ENCODE measurements at places on chromosomes 3 and 15.

- no peak for DNase-seq
Measured at GRCh38 chr3:21292971-21293370, 458.0 kb downstream of the ZNF385D start.

DNA sequence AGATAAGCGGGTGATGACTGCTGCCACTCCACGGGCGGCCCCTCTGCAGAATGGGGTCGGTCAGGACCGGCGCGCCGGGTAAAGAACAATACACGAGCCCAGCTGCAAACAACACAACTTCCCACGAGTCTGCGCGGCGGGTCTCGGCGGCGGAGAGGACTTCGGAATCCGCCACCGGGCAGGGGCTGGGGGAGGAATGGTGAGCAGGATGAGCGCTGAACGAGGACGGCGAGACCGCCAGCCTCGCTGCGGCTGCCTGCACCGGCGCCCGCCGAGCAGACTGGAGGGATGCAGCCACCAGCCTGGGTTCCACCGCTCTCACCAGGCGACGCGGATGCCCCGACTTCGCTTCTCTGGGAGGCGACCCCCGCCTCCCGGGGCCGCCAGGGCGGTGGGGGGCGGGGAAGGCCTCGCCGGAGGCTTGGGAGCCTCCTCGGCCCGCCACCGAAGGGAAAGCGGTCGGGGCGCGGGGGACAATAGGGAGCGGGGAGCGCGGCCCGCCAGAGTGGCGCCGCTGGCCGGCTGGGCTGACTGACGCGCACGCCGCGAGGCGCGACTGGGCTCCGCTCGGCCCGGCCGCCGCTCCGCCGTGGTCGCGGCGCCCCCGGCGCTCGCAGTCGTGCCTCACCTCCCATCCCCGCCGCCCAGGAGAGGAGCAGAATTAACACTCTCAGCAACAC is 515 bp downstream of the ADAM10 start:
- no peak for DNase-seq

GRCh38 chr3:58391156-58391865 is 42.3 kb downstream of the PDHB start:
- no peak for DNase-seq

- no peak for DNase-seq
Measured at GRCh38 chr15:37586976-37587375, 347.5 kb upstream of the TMCO5A start.

GRCh38 chr15:58669108-58669507 is 80.4 kb downstream of the ADAM10 start:
- DNase-seq, result no peak

DNA sequence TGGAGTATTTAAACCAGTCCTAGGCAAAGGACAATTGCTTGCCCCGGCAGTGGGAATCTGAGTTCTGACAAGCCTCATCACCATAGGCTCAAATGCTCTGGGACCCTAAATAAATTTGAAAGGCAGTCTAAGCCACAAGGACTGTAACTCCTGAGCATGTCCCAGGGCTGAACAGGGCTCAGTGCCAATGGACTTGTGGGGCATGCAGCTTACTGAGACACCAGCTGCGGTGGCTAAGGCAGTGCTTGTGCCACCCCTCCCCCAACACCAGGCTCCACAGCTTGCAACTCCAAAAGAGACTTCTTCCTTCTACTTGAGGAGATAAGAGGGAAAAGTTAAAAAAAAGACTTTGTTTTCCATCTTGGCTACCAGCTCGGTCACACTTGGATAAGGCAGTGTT is 289.7 kb upstream of the DCBLD2 start:
- no peak for DNase-seq

GRCh38 chr3:138043266-138044029 is 33.5 kb downstream of the CLDN18 start:
- DNase-seq, result no peak

- DNase-seq, result no peak
Measured at GRCh38 chr3:152609891-152610290, 225.0 kb upstream of the P2RY1 start.

DNA sequence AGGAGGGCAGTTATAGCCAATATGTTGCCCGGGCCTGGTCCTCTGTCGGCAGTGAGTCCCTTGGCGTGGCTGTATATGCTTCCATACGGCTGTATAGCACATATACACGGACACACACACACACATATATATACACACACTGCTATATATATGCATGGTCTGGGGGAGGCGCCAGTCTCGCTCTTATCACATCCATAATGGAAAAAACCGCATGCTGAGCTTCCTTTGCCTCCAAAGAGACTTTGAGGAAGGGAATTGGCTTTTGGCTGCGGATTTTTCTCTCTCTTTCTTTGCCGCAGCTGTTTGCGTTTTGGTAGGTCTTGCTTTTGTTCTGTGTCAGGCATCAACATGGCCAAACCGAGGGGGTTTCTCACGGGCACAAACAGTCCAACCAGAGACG is 11.3 kb upstream of the TMEM115 start:
- DNase-seq, result no peak

DNA sequence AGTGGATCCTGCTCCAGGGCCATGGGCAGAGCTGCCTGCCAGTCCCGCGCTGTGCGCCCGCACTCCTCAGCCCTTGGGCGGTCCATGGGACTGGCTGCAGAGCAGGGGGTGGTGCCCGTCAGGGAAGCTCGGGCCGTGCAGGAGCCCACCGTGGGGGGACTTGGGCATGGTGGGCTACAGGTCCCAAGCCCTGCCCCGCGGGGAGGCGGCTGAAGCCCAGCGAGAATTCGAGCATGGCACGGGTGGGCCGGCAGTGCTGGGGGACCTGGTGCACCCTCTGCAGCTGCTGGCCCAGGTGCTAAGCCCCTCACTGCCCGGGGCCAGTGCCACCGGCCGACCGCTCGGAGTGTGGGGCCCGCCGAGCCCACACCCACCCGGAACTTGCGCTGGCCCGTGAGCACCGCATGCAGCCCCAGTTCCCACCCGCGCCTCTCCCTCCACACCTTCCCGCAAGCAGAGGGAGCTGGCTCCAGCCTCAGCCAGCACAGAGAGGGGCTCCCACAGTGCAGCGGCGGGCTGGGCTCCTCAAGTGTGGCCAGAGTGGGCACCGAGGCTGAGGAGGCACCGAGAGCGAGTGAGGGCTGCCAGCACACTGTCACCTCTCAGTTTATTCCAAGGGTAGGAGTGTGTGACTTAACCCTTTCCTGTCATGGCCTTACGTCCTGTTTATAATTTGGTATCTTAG is 129.3 kb downstream of the TMEM108 start:
- no peak for DNase-seq

GRCh38 chr3:9208605-9209152 is 40.8 kb downstream of the SRGAP3 start:
- no peak for DNase-seq

GRCh38 chr15:35078221-35078915 is 6.7 kb downstream of the NANOGP8 start:
- DNase-seq, result peak; percentile 0

DNA sequence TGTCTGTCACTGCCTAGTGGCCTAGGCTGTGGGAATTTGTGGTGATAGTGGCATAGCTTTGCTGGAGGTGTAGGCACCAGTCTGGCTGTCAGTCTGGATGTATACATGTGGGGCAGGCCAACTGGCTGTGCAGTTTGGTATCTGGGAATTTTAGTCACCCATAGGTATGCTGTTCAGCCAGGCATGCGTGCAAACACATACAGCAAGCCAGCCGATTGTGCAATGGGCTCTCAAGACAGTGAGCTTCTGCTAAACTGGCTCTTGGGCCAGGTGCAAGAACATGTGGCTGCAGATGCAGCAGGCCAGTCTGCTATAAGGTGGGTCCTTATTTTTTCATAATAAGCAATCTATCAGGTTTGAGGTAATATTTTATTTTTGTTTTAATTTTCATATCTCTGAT is 87.1 kb upstream of the PLSCR5 start:
- no peak for DNase-seq

GRCh38 chr15:32956006-32956405 is 238.2 kb downstream of the GREM1 start:
- DNase-seq, result no peak

GRCh38 chr15:59237119-59237855 is 30.6 kb downstream of the LDHAL6B start:
- no peak for DNase-seq

DNA sequence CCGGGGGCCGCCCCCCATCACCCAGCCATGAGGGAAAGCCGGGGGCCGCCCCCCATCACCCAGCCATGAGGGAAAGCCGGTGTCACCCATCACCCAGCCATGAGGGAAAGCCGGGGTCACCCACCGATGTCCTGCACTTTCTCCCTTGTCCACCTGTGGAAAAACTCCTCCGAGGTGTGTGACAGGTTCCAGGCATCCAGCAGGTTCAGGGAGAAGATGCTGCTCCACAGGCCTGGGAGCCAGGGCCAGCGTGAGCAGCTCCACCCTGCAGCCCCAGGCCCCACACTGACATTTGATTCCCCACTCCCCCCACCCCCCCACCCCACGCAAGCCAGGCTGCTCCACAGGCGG is 15.5 kb upstream of the EHD4 start:
- no peak for DNase-seq

DNA sequence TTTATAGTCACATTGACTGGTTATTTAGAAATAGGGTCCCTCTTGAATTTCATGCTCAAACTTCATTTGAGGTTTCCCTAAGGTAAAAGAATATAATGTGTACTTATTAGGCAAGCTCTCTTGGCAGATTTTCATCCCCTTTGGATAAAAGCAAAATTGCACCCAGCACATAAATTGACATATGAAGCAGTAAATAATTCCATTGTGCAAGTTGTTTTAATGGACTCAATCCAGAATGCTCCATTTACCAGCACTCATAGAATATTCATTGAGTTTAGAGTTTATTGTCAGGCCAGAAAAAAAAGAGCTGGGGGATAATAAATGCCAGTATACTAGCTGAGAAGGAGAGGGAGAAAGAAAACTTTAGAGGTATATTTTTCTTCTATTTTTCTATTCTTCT is 136.8 kb downstream of the TPRG1 start:
- no peak for DNase-seq

GRCh38 chr3:187918081-187918644 is 172.9 kb upstream of the BCL6 start:
- DNase-seq, result no peak

- DNase-seq, result no peak
Measured at GRCh38 chr15:40108061-40108854, 421 bp downstream of the BMF start.

DNA sequence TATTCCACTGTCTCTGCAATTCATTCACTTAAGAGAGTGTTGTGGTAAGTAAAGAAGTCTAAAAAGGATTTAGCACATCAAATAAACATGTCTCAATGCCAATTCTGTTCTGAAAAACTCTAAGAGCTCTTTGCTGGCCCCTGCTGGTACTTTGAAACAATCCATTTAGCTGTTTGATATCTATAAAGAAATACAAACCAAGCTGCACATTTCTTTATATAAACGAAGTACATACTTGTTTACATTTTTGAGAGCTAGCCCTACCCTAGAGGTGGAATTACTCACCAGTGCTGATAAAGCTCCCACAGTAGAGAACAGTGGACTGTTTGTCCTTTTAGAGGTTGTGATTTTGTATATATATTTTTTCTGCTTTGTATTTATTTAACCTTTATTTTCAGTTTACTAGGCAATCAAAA is 75.5 kb downstream of the NEDD4 start:
- DNase-seq, result no peak

DNA sequence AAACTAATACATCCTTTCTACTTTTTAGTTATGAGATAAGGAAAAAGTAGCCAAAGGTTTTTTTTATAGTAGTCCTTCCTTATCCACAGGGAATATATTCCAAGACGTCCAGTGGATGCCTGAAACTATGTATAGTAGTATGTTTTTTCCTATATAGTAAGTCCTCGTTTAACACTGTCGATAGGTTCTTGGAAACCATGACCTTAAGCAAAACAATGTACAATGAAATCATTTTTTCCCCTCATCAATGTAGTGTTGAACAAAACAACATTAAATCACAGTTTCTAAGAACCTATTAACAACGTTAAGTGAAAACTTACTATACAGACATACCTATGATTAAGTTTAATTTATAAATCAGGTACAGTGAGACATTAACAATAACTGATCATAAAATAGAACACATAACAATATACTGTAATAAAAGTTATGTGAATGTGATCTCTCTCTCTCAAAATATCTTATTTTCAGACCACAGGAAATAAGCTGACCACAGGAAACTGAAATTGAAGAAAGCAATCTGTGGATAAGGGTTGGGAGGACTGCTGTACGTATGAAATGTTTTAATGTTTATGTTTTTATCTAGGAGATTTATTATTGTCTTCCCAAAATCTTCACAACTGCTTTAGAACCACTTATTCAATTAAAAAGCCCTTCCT is 20.6 kb downstream of the COPS2 start:
- DNase-seq, result no peak

DNA sequence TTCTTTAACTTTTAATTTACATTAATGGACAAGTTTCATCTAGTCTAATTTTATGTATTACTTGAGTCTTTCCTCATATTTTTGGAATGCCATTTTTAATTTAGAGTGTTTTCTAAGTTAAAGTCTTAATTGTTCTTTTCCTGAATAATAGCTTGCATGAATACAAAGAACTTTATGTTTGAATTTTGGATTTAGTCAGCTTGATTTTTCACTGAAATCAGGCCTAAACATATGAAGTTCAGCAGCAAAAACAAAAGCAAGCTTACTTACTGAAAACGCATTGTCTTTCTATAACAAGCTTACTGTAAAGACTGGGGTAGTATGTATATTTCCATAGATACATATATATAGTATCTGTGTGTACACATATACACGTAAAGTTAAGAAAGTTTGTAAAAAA is 126.0 kb downstream of the ZBTB20 start:
- no peak for DNase-seq

DNA sequence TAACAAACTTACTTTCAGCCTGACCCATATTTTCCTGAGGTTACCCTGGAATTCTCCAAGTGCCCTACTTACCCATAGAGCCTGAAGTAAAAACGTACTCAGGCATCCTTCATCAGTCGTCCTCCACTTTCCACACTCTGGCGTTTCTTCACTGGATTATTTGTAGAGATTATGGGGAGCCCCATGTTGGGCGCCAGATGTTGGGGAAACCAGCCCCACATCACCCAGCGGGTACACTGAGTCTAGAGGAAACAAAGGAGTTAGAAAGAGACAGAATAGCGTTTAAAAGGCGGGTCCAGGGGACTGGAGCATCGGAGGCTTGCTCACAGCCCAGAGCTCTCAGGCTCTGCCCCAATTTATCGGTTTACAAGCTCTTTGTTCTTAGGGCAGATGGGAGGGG is 9.7 kb upstream of the SLC28A2 start:
- no peak for DNase-seq

GRCh38 chr3:107236655-107237337 is 140.4 kb upstream of the CCDC54 start:
- DNase-seq, result no peak

DNA sequence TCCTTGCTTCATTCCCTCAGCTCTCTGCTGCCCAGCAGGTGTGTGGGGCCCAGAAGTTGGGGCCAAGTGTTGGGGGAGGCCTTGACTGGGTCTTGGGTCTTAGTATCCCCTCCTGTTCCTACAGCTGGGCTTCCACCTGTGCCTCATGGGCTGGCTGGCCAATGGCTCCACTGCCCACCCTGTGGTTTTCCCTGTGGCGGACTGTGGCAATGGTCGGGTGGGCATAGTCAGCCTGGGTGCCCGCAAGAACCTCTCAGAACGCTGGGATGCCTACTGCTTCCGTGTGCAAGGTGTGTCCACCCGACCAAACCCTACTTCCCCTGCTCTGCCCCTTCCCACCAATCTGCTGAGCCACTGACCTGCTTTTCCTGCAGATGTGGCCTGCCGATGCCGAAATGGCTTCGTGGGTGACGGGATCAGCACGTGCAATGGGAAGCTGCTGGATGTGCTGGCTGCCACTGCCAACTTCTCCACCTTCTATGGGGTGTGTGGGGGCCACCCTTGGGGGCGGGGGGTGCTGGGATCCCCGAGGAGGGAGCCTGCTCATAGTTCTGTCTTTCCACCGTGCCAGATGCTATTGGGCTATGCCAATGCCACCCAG is 10.9 kb downstream of the NT5DC2 start:
- no peak for DNase-seq

Measured in stimulated activated CD8-positive, alpha-beta memory T cell treated with anti-CD3 and anti-CD28 coated beads, Interleukin-7, amount 100 ng/mL, for 24 hours (primary cell).